D721Med (cell line): ENCODE measurements at places on chromosomes 4 and X.

GRCh38 chrX:155027509-155028066 lies 944 bp downstream of the FUNDC2 start:
- no peak for DNase-seq

- no peak for DNase-seq
These were observed 15.9 kb downstream of the PLRG1 start for GRCh38 chr4:154534296-154534695.

- no peak for DNase-seq
These were observed 85.4 kb downstream of the AFAP1 start for GRCh38 chr4:7854216-7854615.

DNA sequence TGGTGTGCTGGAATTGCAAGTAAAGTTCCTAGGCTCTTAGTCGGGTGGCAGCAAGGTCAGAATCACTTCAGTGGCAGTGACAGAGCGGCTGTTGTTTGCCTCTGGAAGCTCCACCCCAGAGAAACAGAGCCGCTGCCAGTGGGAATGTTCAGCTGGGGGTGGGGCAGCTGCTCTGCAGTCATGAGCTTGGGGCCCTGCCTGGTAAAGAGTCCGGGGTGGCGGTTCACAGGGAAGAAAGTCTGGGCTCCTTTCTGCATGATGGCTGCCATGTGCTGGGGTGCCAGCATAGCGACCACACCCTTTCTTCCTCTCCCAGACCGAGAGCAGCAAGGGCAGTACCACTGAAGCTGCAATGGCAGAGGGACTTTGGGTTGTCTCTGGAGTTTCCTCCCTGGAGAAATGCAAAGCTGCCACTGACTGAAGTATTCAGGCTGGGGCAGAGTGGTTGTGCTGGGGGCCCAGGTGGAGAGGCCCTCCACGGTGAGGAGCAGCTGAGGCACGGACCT lies 108.8 kb upstream of the CENPE start:
- DNase-seq, result no peak

- no peak for DNase-seq
These were observed 204.8 kb upstream of the RASGEF1B start for GRCh38 chr4:81676537-81676936.

DNA sequence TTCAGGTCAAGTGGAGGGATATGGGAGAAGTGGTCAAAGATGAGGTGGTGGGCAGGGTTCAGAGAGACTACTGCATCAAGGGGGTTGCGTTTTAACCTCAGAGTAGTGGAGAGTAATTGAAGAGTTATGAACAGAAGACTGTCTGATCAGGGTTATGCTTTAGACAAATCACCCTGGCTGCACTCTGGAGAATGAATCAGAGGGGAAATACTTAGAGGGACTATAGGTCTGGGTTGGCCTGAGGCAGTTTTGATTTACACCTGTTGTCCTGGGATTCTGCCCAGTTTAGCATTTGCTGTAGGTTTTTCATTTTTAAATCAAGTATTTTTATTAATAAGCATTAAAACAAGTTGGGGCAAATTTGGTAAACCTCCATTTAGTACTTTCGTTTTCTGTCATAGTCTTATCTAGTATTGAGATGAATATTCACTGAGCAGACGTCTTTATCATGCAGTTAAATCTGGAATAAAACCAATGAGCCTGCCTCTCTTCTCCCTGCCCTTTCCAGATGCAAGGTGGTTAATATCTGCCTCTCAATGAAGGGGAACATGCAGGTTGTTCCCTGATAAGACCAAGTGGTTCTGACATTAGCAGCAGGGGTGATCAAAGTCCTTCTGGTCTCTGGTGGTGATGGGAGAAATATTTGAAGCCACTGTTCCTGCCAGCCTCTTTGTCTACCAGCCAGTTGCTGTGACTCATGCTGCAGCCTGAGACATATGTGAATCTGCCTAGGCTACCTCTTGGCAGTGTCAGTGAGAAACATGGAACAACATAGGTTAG lies 116.0 kb upstream of the RPS6KA3 start:
- DNase-seq, result no peak

DNA sequence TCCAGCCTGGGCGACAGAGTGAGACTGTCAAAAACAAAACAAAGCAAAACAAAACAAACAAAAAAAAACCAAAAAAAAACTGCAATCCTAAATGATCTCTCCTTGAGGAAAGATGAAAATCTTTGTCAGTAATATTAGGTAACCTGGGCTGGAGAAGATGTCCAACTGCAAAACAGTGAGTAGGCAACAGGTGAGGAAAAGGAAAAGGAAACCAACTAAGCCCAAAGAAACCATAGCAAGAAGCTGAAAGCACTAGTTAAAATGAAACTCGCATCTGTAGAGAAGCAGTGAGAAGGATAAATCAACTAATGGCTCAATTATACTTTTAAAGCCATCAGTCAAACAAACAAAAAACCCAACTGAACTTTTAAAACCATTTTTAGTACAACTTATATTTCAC lies 54.2 kb downstream of the ENOX2 start:
- DNase-seq, result no peak

DNA sequence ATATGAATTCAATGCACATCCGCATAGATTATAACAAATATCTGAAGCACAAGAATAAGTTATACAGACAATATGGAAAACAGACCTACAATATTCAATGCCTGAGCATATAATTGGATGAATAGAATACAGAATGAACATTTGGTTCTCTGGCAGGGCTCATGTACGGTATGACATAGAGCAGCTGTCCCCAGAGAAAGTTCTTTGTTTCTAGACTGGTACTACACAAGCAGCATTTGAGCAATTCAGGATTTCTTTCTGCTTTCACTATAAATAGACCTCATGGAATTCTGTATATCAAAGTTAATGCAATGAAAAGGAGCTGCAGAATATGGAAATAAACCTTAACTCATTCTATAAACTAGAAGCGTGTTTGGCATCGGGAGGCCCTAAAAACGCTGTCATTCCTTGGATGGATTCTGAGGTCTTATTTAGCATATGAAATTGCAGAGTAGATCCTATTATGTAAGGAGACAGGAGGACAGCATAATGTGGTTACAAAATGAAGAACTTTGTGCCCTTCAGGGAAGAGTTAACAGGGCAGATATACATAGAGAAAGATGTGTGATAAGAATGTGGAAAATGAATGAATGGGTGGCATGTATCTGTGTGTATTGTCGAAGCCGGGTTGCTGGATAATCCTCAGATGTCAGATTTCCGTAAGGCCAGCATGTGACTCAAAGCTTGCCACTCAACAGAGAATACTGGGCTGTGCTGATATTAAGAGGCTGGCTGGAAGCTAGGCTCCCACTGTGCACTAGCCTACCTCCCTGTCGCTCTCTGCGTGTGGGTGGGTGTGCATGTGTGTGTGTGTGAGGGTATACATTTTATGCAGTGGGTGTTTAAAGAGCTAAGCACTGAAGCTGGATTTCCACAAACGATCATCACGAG lies 103.3 kb upstream of the SLC4A4 start:
- no peak for DNase-seq

- DNase-seq, result no peak
These were observed 538.2 kb downstream of the DMD start for GRCh38 chrX:32673193-32673592.

GRCh38 chr4:101356928-101357327 lies 9.6 kb upstream of the PPP3CA start:
- DNase-seq, result no peak

DNA sequence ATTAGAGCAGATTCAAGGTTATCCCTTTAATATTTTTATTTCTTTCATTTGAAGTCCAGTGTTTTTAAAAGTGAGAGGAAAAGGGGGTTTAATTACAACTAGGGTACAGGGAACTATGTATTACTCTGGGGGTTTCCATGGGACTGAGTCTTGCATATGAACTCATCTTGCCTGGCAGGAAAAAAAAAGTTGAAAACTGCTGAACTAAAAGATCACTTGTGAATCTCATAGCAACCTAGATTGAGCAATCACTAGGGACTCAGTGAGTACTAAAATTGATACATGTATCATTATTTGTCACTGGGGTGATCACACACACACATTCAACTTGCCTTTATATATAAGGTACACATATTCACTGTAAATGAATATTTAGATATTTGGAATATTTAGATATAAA lies 180.7 kb upstream of the SFRP2 start:
- DNase-seq, result no peak

DNA sequence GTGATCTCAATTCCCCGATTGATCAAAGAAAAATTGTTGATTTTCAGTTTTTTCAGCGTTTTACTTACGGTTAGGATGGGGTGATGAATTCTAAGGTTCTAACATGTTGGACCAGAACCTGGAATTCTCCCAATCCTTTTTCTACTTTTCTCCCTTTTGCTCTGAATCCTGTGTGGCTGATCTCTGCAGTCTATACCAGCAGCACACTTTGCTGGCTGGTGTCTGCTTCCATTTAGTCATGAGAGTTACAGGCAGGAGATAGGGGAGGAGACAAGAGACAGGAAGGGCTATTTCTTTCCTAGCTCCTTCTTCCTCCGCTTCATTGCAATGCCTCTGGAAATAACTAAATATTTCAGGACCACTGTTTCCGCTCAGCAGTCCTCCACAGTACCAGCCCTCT lies 623.9 kb downstream of the CENPC start:
- no peak for DNase-seq

DNA sequence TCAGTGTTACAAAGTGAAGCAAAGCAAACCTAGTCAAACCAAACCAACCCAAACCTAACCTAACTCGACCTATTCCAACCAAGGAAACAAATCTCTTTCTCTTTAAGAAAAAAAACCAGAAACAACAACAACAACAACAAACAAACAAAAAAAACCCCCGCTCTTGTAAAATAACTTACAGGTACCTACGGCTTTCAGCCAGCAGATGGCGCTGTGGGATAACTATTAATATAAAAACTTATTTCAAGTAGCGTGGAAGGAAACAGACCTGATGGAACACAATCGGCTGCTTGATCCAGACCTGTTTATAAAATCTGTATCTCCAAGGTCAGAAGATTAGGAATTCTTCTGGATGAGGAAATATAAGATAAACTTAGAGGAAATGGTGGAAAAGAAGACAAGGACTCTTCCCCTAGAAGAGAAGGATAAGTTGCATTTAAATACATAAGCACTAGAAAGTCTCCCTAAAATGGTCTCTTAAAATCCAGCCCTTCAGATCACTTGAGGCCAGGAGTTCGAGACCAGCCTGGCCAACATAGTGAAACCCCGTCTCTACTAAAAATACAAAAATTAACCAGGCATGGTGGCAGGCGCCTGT lies 34.4 kb upstream of the CDKL5 start:
- no peak for DNase-seq

DNA sequence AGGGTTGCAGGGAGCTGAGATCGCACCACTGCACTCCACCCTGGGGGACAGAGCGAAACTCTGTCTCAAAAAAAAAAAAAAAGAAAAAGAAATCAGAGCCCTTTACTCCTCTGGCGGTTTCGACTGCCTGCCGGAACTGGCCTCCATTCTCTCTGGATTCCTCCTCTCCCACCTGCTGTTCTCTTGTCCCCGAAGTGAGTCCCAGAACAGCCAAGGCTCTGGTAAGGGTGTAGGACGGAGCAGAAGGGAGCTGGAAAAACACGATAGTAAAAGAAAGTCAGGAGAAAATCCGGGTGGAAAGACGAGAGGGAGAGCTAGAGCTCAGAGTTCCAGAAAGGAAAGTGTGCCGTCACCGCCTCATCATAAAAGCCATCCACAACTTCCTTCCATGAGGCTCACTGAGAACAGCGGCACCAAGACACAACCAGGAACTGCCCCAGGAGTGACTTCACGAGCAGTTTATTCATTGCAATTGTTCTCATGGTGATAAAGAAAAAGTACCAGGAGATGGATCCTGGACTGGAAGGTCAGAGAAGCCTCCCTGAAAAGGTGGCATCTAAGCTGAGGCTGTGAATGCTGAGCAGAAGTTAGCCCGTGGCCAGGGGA lies 12.3 kb downstream of the TLR3 start:
- DNase-seq, result no peak
